ENCODE measurements at places on chromosomes 1 and 21. TPM values are rescaled to one million over a fixed set of nuclear protein-coding genes. Genes with fewer than 3 reads are reported as not detected.

DNA sequence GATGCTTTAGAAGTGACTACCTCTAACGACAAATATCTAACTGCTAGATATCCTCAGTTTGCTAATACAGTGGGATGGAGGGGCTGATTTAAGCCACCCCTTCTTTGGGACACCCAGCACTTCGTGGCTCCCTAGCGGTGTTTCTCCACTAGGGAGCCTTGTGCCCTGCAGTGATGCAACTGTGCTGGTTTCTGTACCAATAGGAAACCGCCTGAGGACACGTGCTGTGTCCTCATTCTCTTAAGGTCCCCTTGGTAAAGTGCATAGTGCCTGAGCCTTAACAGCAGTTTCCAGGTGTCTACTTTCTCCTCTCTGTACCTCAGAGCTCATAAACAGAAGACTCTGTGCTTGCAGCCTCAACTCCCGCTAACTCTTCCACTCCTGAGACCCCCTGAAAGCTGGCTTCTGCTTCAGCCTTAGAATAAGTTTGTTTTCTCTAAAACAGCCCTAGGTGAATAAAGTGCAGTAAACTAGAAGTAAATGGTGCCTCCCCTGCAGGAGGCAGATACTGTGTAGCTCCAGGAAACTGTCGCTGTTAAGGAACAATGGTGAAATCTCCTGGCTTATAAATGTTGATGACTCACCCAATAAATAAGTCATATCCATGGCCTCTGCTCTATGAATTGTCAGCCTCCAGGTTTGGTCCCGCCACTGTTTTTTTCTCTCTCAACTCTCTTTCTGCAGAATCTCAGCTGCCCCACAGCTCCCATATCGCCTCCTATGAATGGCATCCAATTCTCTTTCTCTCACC lies 130.4 kb downstream of the AK5 start:
- no peak for DNase-seq

GRCh38 chr1:201648066-201648906 lies 109.4 kb downstream of the NAV1 start:
- DNase-seq = no peak

DNA sequence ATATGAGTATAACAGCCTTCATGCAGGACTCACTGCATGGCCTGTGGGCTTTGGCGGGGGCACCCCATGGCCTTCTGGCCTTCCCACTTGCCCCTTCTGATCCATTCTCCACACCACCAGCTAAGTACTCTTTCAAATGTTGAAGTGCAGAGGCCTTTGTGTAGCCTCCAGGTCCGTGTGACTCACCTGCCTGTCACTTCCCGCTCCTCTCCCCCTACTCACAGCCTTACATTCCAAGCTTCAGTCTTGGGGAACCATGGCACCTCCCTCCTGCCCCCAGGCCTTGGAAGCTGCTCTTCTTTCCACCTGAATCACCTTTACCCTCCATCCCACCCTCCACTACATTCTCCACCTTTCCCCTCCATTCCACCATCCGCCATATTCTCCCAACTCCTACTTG lies 69.6 kb downstream of the PGM1 start:
- DNase-seq = no peak

GRCh38 chr21:33811167-33812010 lies 104.2 kb downstream of the ATP5PO start:
- no peak for DNase-seq

DNA sequence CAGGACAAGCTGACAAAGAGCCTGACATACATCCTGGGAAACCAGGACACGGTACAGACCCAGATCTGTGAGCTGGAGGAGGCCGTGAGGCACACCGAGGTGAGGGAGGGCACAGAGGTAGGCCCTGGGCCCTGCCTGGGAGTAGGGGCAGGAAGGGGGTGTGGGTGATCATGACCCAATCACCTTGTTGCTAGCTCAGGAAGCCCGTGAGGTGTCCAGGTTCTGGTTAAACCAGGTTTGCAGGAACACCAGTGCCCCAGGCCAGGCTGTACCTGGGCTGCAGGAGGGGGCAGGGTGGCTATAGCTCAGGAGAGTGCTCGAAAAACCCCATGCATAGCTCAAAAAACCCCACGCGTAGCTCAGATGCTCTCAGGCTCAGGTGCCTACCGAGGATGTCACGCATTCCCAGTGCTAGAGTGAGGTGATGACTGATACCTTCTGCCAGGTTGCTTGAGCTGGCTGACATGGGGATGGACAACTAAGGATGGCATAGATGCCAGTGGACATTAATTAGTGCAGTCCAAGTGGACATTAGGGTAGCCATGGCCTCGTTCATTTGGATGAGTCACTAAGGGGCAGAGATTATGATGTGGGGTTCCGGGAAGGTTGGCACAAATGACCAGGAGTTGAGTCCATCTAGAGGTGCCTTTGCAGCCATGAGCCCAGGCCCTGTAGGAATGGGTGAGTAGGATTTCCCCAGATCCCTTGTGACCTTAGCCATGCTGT lies 3.7 kb downstream of the TRIM46 start:
- DNase-seq = peak; percentile 20

DNA sequence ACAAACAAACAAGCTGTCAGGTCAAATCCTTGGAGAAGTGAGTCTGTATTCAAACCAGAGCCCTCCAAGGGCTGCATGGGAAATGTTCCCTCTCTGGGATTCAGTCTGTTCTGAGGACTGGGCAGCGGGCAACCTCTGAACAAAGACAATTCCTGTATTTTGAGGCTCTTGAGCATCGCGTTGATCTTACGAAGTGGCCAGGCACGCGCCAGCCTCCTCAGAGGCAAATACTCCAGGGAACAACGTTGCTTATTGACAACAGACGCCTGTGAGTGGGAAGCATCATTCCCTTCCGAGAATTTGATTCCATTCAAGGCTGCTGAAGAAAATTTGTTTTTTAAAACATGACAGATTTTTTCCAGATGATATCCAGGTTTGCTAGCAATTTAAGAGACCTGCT lies 20.0 kb upstream of the TACSTD2 start:
- DNase-seq = no peak

DNA sequence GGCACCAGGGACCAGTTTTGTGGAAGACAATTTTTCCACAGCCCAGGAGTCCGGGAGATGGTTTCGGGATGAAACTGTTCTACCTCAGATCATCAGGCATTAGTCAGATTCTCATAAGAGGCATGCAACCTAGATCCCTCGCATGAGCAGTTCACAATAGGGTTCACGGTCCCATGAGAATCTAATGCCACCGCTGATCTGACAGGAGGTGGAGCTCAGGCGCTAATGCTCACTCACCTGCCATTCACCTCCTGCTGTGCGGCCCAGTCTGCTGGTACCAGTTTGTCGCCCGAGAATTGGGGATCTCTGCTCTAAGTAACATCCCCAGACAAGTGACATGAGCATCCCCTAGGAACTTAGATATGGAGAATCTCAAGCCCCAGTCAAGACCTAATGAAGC lies 180.7 kb downstream of the COQ8A start:
- DNase-seq = no peak

- DNase-seq = no peak
Measured at GRCh38 chr1:212237651-212238050, 47.6 kb upstream of the PPP2R5A start.

GRCh38 chr1:226550672-226551041 lies 2.1 kb downstream of the STUM start:
- DNase-seq = no peak

- DNase-seq = no peak
Measured at GRCh38 chr1:92480200-92480812, 6.4 kb downstream of the GFI1 start.

GRCh38 chr21:15776818-15777217 lies 47.0 kb downstream of the USP25 start:
- DNase-seq = no peak

DNA sequence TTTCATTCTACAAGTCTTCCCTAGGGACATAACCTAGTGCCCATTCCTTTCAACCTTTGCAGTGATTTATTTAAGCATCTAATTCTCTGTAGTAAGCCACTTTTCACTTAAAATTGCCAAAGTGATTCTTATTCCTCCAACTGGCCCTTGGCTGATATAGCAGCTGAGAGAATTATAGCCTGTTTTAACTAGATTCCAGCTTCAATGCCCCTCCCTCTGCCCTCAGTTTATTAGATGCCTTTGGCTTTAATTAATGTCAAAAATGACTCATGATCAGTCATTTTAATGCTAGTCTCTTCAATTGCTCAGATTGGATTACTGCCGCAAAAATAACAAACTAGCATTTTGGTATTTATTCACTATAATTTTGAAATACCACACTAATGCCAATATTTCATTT lies 145.4 kb upstream of the KCTD3 start:
- DNase-seq = no peak

DNA sequence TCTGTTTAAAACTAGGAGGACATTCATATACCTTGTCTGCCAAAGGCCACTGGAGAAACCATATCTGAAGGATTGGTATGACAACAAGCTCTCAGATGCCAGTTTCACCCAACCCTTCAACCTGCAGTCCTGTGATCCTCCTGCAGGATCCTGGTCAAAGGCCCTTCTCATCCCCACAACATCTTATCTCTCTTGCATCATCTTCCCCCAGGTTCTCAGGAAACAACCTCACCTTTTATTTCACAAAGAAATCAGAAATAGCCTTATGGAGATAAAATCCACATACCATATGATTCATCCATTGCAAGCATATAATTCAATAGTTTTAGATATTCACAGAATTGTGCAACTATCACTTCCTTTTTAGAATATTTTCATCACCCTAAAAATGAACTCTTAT lies 104.0 kb upstream of the DSCAM start:
- no peak for DNase-seq

- DNase-seq = peak; percentile 71
Measured at GRCh38 chr1:228875741-228876140, 140.5 kb downstream of the RHOU start.

DNA sequence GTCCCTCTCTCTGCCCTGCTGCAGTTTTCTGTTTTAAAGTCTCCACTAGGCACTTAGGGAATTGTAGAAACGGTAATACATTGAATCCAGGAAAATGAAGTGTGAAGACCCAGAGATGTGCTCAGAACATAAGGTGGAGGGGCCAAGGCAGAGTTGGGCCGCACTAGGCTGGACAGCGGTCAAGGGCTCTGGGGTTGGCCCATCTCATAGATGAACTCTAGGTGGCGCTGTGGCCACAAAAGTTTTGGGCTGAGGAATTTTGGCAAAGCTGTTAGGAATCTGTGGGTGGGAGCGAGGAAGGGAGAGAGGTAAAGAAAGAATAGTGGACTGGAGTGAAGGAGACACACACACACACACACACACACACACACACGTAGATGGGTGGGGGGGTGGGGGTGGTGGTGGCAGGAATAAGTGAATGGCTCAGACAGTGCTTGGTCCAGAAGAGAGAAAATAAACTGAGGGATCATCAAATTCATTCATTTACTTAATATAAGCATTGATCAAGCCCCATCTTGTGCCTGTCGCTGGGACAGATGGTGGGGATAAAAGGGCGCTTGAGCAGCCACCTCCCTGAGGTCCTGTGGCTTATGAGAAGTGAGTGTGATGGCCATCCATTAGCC lies 258.5 kb downstream of the TRABD2B start:
- peak; percentile 86 for DNase-seq

- DNase-seq = no peak
Measured at GRCh38 chr1:42756956-42757891, 9.6 kb downstream of the P3H1 start.

DNA sequence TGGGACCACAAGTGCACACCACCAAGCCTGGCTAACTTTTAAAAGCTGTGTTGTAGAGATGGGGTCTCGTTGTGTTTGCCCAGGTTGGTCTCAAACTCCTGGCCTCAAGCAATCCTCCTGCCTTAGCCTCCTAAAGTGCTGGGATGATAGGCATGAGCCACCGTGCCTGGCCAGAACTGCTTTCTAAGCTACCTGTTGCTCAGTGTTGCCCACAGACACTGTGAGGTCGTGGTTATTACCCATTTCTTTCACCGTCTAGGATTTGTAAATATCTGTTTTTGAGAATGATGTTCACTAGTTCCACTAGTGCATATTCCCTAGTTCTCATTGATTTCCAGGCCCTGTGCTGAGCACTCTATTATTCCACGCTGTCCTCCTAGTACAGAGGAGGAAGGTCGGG lies 51.4 kb upstream of the FAM89A start:
- no peak for DNase-seq

GRCh38 chr1:56490619-56491018 lies 88.7 kb downstream of the PLPP3 start:
- no peak for DNase-seq

- DNase-seq = no peak
Measured at GRCh38 chr21:42862774-42863503, 16.4 kb downstream of the WDR4 start.

LDLRAD1 gene
- total RNA-seq = not detected

OPRD1 gene
- not detected for total RNA-seq

FAM151A gene
- total RNA-seq = not detected

ADAMTSL4 gene
- total RNA-seq = 10.1 TPM

NR1I3 gene
- total RNA-seq = 2.1 TPM

TCHHL1 gene
- total RNA-seq = not detected

BSND gene
- not detected for total RNA-seq

LRRC39 gene
- not detected for total RNA-seq

Data from lower leg skin (tissue), 4 donors.